ENCODE measurements at places on chromosomes 3 and 15.

- DNase-seq, result peak; percentile 97
These were observed 161.8 kb upstream of the TBL1XR1 start for GRCh38 chr3:177358977-177359592.

DNA sequence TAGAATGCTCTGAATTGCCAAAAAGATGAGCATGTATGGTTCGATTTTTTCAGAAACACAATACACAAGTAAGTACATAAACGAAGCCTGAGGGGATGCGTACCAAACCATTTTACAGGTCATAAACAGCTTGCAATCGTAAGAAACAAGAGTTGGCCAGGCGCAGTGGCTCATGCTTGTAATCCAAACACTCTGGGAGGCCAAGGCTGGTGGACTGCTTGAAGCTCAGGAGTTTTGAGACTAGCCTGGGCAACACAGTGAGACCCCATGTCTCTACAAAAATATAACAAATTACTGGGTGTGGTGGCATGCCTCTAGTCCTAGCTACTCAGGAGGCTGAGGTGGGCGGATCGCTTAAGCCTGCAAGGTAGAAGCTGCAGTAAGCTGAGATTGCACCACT lies 13.4 kb downstream of the TRA2B start:
- no peak for DNase-seq

DNA sequence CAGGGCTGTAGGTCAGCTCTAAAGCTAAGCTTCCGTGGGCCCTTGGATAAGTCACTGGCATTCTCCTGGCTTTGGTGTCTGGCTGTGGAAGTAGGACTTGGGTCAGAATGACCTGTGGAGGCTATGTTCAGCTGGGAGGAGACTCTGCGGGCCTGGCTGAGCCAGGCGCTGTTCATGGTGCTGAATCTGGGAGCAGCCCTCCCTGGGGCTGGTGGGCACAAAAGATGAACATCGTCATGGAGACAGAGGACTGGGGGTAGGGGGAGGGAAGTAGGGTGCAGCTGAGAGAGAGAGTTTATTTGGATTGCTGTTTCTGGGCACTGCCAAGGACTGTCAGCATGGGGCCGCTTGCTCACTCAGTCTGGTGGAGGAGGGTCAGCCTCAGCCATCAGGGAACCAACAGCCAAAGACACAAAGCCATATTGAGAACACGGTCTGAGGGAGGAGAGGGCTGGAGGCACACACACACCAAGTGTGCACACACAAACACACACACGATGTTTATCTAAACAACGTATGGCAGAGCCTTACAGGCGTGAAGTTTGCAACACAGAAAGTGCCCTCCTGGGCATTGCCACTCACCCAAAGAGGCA lies 120.7 kb upstream of the LINGO1 start:
- peak; percentile 76 for DNase-seq

GRCh38 chr3:150248116-150248887 lies 159.8 kb upstream of the TSC22D2 start:
- no peak for DNase-seq

- DNase-seq, result no peak
These were observed 43.6 kb downstream of the RASA2 start for GRCh38 chr3:141530415-141530768.

- DNase-seq, result no peak
These were observed 125.1 kb downstream of the PLCL2 start for GRCh38 chr3:17009826-17010225.

DNA sequence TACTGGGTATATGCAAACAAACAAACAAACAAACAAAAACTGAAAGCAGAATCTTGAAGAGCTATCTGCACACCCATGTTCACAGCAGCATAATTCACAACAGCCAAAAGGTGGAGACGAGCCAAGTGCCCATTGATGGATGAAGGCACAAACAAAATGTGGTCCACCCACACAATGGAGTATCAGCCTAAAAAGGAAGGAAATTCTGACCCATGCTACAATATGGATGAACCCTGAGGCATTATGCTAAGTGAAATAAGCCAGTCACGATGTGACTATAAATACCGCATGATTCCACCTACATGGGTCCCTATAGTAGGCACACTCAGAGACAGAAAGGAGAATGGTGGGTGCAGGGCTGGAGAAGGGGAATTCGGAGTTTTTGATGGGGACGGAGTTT lies 24.1 kb downstream of the XPC start:
- no peak for DNase-seq

GRCh38 chr15:45376967-45377608 lies 1.3 kb downstream of the GATM start:
- no peak for DNase-seq

GRCh38 chr3:63947594-63947993 lies 35.4 kb upstream of the SCAANT1 start:
- DNase-seq, result no peak

GRCh38 chr3:29488922-29489321 lies 208.1 kb downstream of the RBMS3 start:
- DNase-seq, result no peak

DNA sequence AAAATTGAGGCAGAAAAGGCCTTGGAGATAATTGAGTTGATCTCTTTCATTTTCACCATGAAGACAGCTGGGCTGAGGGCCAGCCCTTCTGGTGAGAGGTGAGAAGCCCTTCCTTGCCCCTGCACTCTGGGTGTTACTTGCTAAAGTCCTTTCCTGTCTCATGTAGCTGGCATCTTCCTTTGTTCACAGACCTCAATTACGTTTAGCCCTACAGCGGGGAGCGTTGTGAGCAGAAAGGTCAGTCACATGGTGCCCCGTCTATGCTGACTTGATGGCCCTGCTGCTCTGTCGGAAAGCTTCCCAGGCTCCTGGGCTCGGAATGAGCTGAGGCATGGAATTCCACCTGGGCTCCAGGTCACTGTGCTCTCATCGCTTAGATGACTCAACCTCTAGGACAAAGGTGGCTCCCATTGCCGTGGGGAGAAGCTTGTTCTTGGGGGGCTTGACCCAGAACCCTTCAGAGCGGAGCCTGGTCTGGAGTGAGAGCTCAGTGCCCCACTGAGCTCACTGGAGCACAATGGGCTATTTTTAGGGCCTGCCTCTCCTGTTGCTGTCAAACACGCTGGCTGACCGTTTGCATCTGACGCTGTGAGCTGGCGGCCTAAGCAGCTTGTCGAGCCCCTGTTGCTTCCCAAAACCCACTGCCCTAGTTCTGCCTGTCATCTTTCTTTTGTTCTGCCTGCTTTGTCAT lies 47.0 kb downstream of the RPLP1 start:
- DNase-seq, result no peak

DNA sequence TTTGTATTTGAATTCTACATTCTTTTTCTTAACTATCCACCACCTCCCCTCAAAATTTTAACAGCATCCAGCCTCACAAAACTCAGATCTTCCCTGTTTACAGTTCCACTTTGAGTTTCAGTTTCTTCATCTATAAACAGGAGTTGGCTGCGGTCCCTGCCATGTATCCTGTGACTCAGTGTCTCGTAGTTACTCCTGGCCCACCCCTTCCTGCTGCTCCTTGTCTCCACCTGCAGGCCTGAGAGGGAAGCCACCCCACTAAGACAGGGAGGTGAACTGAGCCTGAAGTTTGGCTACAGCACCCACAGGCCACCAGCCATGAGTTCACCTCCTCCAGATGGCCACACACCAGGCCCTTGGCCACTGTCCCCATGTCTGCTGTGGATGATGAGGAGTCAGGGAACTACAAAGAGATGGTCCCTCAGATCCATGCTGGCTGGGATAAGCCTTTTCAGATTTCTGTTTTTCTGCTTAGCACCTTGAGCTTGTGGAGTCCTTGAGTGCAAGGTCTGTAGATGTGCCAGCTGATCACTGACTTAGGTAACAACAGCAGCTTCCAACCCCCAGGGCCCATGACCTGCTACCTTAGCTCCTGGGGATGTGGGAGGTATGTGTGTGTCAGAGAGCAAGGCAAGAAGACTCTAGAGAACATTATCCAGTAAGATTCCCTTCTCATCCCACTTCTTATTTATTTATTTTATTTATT lies 37.5 kb downstream of the CD86 start:
- DNase-seq, result peak; percentile 21

GRCh38 chr3:109569135-109569846 lies 231.9 kb upstream of the DPPA4 start:
- no peak for DNase-seq

GRCh38 chr15:98647774-98648653 lies at the start of gene IGF1R:
Gene IGF1R, plus strand, starts transcription at chr15:98648539. Its CDS starts 1,043 bp downstream, at chr15:98649582.
- peak; percentile 83 for DNase-seq

DNA sequence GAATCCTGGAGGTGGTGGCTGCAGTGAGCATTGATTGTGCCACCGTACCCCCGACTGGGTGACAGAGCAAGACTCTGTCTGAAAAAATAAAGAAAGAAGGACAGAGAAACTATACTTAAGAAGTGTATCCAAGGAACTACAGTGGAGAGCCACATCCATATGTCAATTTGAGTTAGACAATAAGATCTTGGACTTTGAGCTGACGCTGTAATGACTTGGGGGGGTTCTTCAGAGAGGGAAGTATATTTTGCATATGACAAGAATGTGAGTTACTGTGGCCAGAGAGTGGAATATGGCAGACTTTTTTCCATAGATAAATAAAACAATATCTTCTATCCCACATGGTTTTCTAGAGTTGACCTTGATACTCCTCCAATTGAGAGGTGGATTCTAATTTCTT lies 52.6 kb upstream of the TEX264 start:
- no peak for DNase-seq

- no peak for DNase-seq
These were observed 296.1 kb upstream of the TGFBR2 start for GRCh38 chr3:30309961-30310954.

DNA sequence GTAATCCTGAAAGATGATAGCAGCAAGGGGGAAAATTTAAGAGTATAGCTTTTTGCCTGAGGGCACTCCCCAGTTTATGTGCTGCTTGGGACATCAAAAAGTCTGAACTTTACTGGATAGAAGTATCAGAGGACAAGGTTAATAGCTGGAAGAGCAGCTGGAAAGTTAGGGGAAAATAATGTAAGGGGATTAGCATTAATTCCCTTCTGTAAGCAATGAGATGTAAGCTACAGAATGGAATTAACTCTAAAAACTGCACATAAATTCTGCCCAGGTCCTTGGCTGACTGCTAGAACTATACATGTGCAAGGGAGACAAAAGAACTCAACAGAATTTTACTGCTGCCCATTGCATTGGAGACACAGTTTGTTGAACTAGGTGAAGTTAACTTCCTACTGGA lies 55.6 kb downstream of the ATP11B start:
- no peak for DNase-seq

GRCh38 chr15:60476713-60477112 lies 2.2 kb downstream of the ICE2 start:
- DNase-seq, result no peak

DNA sequence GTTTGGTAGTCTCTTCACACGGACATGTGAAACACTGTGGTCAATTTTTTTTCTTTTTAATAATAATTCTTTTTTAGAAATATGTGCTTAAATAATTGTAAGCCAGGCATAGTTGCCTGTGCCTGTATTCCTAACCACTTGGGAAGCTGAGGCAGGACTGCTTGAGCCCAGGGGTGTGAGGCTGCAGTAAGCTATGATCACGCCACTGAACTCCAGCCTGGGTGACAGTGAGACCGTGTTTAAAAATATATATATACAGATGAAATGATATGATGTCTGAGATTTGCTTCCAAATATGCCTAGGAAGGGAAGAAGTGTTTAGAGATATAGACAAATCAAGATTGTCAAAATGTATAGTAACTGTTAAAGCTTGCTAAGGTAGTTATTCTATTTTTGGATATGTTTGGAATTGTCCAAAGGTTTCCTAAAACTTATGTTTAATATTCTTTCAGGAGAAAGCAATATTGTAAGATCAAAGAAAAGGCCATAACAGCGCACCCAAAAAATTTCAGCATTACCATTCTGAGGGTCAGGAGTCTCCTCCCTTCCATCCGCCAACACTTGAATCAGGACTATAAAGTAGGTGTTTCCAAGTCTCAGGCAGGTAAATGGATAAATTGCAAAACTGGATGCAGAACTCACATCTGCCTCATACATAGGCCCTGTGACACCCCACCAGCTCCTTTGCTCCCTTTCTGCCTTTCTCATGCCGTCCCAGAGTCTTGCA lies 532 bp upstream of the SELENOT start:
- DNase-seq, result no peak

DNA sequence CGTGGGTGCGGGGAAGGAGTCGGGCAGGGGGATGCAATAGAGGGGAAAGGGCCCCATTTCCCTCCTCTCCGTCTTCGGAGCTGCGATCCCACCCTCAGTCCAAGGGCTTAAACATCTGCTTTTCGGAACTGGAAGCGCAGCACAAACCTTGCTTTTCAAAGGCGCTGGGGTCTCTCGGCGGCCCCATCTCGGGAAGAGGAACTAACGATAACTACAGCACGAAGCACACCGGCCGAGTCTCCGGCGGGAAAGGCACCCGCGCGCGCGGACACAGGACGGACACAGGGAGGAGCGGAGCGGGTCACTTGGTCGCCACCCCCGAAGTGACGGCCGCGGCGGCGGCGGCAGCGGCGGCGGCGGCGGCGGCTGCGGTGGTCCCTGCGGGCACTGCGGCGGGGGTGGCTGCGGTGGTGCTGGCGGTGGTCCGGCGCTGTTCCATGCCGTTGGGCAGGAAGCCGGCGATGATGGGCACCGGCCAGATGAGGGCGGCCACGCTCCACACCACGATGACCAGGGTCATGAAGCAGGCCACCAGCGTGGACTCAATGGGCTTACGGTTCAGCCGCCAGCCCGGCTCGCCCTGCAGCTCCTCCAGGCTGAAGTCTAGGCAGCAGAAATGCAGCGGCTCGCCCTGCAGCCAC lies 1.1 kb downstream of the TMEM158 start:
- peak; percentile 89 for DNase-seq

DNA sequence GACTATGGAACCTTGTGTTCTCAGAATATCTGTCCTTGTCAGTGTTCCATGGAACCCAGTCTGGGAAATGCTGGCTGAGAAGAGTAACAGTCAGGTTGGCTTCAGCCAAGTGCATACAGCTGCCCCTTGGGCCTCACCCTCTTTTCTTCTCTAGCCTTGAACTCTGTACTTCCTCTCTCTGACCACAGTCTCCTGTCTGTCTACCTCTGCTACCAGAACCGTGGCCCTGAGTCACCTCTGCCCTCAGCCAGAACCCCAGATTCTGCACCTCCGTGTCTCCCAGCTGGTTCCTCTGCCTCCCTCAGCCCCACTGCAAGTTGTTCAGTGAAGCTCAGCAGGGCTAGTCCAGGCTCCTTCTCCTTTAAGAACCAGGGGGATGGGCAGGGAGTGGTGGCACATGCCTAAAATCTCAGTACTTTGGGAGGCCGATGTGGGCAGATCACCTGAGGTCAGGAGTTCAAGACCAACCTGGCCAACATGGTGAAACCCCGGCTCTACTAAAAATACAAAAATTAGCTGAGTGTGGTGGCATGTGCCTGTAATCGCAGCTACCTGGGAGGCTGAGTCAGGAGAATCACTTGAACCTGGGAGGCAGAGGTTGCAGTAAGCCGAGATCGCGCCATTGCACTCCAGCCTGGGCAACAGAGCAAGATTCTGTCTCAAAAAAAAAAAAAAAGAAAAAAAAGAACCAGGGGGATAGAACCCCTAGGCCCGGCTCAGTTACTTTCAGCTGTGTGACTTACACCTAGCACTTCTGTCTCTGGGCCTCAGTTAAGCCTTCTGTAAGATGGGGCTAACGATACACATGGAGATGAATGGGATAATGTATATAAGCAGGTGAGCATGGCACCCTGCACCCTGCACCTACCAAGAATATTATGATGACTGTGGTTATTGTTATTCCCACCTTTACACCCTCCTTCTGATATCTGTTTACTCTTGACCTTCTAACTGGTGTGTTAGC lies 24.3 kb upstream of the TATDN2 start:
- DNase-seq, result no peak
